ENCODE measurements at places on chromosomes 6 and 20. TPM values are rescaled to one million over a fixed set of nuclear protein-coding genes. Genes with fewer than 3 reads are reported as not detected.
A peak's percentile ranks its signal among the peaks of the same experiment; 100 is the strongest.

TSHZ2 gene
- not detected for total RNA-seq

PFDN4 gene
- total RNA-seq = 16.5 TPM

BMP5 gene
- not detected for total RNA-seq

WASF1 gene
- 0.25 TPM for total RNA-seq

DNA sequence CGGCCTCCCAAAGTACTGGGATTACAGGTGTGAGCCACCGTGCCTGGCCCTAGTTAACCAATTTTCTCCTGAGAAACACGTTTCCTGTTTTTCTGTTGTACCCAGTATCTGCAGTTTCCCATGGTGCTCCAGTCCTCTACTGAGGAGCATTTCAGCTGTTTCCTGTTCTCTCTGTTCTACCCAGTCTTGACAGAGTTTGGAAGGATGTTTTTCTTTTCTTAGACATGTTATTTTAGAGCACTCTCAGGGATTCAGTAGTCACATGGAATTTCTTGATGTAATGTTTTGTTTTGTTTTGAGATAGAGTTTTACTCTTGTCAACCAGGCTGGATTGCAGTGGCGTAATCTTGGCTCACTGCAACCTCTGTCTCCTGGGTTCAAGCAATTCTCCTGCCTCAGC lies 129.8 kb upstream of the TIAM2 start:
- no peak overlapping the region for H3K4me3 ChIP-seq
- no peaks in the 10 kb centered on the region for H3K4me1 ChIP-seq
- no peaks in the 10 kb centered on the region for H3K27me3 ChIP-seq
- no peak overlapping the region for H3K27ac ChIP-seq

- DNase-seq = no peak
- H3K4me3 ChIP-seq = no peak overlapping the region
- peaks cover 12% of the 10 kb centered on the region for H3K27me3 ChIP-seq
These were observed 4.4 kb upstream of the RBM24 start for GRCh38 chr6:17276766-17277165.

DNA sequence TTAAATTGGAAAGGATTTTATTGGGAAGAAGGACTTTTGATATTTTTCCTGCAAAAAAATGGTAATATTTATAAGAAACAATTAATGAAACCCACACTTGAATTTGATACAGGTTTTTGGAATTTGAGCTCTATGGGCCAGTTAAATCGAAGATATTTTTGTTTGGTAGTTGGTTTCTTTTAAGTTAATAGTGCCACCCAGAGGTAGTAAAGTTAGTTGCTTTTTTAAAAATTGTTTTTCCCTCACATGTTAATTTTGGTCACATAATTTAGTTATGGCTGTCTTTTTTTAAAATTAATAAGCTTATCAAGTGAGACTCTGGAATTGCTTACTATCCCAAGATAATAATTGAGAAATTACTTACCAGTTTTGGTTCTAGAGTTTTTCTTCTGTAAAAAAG lies 7.1 kb downstream of the PRIM2 start:
- DNase-seq = peak; percentile 27
- peaks cover 58% of the 10 kb centered on the region for H3K36me3 ChIP-seq
- H3K27me3 ChIP-seq = no peaks in the 10 kb centered on the region
- no peaks in the 10 kb centered on the region for H3K4me1 ChIP-seq
- no peak overlapping the region for H3K27ac ChIP-seq

DNA sequence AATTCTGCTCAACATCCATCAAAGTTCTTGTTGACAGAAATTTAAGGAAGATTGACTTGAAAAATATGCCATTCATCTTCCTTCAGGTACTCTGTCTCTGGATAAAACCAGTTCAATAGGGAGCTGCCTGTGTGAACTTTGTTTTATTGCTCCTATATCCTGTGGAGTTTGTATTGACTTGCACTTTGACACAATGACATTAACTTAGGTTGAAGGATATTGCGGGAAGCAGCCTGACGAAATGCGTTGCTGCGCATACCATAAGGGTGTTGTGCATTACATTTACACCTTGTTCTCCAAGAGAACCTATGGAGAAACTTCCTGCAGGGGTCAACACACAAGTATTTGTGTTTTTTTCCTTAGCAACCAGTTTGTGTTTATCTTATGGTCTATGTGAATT lies 185.4 kb upstream of the GRIK2 start:
- no peak overlapping the region for H3K27ac ChIP-seq
- no peak overlapping the region for H3K4me3 ChIP-seq
- DNase-seq = no peak
- no peaks in the 10 kb centered on the region for H3K4me1 ChIP-seq

DNA sequence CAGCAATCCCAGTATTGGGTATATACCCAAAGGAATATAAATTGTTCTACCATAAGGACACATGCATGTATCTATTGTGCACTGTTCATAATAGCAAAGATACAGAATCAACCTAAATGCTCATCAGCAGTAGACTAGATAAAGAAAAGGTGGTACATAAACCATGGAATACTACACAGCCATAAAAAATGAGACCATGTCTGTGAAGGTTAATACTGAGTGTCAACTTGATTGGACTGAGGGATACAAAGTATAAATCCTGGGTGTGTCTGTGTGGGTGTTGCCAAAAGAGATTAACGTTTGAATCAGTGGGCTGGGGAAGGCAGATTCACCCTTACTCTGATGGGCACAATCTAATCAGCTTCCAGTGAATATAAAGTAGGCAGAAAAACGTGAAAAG lies 86.9 kb downstream of the MAN1A1 start:
- no peaks in the 10 kb centered on the region for H3K27me3 ChIP-seq
- no peak overlapping the region for H3K4me3 ChIP-seq
- peaks cover 2% of the 10 kb centered on the region for H3K4me1 ChIP-seq
- DNase-seq = no peak

DNA sequence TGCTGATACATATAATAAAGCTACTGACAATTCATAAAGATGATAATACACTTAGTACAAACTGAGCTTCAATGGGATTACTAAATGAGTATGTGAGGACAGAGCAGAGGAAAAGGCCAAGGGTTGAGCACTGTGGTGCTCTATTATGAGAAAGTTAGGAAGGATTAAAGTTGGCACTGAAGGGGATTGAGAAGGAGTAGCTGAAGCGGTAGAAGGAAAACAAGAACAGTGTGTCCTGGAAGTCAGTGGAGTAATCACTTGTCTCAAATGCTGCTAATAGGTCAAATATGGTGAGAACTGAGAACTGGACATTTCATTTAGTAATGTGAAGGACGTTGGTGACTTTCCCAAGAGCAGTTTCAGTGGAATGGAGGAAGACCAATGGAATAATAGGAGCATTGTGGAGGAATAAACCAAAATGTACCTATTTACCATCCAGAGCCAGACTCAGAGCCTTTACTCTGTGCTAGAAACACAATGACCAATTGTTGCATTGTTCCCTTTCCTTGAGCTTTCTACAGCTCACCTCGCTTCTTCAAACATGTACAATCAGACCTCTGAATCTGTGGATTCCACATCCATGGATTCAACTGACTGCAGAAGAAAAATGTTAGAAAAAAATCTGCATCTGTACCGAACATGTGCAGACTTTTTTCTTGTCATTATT lies 255.9 kb downstream of the LAMA2 start:
- no peaks in the 10 kb centered on the region for H3K4me1 ChIP-seq
- no peak for DNase-seq
- H3K4me3 ChIP-seq = no peak overlapping the region
- H3K27ac ChIP-seq = no peak overlapping the region

GRCh38 chr20:32670773-32671455 lies 2.8 kb downstream of the C20orf203 start:
- H3K4me1 ChIP-seq = peaks cover 29% of the 10 kb centered on the region
- DNase-seq = no peak
- H3K27ac ChIP-seq = no peak overlapping the region
- H3K36me3 ChIP-seq = no peaks in the 10 kb centered on the region
- H3K27me3 ChIP-seq = no peaks in the 10 kb centered on the region

Data from natural killer cell (primary cell).